ENCODE measurements at places on chromosomes 3 and 15.
A peak's percentile ranks its signal among the peaks of the same experiment; 100 is the strongest.

DNA sequence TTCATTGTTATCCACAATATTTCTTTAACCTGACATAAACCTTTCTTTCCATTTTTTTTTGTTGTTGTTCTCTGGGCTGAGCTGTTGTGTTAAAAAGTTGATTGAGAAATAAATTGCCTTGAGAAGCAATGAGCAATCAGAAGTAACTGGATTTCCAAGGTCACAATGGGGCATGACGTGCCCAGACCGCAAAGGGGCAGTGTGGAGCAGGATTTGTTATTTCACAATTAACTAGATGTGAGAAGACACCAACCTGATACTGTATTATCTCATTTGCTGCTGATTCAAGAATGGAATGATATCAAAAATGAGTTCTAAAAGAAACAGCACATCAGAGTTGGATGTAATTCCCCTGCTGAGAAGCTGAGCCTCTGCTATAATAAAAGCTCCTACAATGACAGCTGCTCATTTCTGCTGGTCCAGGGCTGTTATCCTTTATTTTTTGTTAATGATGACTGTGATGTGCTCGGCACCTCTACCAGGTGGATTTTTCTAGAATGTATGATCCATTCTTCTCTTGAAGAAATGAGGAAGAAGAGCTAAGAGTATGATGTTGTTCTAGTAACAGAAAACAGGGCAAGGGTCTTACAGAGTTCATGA is 28.1 kb downstream of the CPNE4 start:
- DNase-seq = no peak

- no peak for DNase-seq
Observed at GRCh38 chr3:123412811-123413604, 35.9 kb downstream of the ADCY5 start.

DNA sequence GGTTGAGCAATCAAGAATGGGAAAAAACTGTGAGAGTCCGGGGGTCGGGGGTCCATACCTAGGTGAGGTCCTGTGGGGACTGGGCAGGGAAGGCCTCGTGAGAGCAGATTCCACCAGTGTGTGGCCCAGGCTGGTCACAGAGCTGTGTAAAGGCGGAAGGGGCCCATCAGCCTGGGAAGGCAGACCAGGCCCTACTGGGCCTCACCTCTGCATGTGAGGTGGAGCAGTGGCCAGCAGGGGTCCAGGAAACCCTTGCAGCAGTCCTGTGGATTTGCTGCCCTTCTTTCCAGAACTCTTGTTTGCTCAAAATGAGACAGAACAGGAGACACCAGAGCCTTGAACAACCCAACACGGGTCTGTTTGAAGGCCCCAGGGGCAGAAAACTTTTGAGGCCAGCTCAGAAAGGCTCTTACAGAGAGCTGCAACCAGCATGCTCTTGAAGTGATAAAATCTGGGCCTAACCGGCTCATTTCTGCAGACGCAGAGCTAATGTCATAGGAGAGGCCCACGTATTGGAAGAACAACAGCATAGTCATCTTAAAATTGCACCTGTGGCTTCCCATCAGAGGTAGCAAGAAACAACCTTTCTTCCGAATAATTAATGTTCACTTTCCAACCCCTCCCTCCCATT is 30.3 kb upstream of the HHATL start:
- no peak for DNase-seq

GRCh38 chr15:80081390-80081789 is 21.9 kb downstream of the ZFAND6 start:
- no peak for DNase-seq

DNA sequence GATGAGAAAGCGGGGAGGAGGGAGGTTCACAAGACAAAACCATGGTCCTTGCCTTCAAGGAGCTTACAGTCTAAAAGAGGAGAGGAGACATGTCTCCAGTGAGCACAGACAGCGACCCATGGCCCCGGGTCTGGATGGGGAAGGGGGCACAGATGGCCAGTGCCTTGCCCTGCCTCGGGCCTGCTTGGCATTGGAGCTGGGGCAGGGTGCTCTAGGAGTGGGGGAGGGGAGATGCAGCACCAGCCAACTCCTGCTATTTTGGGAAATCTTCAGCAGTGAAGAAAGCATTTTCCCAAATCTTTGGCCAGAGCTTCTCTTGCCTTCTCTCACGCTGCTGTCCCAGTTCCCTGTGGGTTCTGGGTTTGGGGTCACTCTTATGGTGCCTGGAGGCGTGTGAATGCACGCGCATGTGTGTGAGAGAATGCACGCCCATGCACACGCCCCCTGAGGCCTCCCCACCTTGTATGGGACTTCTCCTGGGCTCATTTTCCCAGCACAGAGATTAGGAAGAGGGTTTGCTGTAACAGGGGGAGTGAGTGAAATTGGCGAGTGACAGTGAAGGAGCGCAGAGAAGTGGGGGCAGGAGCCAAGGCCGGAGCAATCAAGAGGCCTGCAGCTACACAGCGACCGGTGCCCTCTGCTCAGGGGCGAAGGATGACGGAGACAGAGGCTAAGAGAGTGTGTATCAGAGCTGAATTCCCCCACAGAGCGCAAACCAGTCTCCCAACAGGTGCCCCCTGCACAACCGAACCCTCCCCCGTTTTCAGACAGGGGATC is 71.5 kb downstream of the SEMA5B start:
- DNase-seq = no peak

DNA sequence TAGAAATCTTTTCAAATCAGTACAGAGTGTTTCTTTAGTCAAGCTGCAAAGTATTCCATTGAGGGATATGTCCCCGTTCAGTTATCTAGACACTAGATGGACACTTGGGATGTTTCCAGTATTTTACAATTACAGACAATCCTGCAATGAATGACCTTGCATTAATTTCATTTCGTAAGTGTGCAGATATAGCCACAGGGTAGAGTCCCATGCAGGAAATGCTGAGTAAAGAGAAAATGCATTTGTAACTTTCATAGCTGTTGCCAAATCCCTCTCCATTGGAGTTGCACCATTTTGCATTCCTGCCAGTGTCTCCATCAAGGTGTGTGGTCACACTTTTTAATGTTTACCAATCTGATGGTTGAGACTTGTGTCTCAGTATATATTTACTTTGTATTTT is 92.5 kb downstream of the LIPC start:
- DNase-seq = no peak

- no peak for DNase-seq
Observed at GRCh38 chr3:133965013-133965570, 64.6 kb downstream of the SLCO2A1 start.

DNA sequence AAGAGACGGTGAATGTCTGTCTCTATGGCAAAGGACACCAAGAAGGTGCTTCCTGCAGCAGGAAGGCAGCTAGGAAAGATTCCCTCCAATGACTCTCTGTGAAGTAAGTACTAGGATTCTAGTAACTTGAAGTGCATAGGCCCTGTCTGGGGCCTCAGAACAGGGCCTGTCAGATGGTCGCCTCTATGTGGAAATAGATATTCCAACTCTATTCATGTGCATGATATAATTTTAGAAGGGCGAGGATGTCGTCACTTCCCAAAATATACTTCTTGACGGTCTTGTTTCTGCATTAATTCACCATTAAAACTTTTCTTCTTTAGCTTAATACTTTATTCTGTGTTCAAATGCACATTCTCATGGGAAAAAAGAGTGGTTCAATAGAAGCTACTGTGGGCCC is 167.0 kb downstream of the TLE3 start:
- no peak for DNase-seq

- no peak for DNase-seq
Observed at GRCh38 chr3:4704552-4704951, 211.4 kb downstream of the ITPR1 start.

DNA sequence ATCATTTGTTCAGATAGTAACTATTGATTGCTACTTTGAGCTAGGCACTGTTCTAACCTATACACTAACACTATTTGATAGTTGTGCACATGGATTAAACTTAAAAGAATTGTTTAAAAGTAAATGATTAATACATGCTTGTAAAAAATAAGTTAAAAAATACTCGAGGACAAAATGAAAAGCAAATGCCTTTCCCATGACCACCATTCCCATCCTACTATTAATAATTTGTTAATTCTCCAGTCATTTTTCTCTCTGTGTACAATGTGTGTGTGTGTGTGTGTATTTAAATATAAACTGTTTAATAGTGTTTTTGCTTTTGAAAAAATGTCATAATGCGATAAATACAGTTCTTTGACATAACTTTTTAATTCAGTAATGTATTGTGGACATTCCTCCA is 78.7 kb upstream of the KCNMB2 start:
- DNase-seq = no peak

GRCh38 chr3:16069149-16069922 is 105.1 kb upstream of the GALNT15 start:
- no peak for DNase-seq

- no peak for DNase-seq
Observed at GRCh38 chr15:29970402-29970695, 112.4 kb upstream of the GOLGA8J start.

- DNase-seq = peak; percentile 5
Observed at GRCh38 chr3:187112934-187113793, 26.1 kb downstream of the RPL39L start.

GRCh38 chr15:28459279-28459678 is 73.5 kb downstream of the GOLGA8G start:
- no peak for DNase-seq

- DNase-seq = no peak
Observed at GRCh38 chr3:107800710-107801109, 277.9 kb downstream of the BBX start.

DNA sequence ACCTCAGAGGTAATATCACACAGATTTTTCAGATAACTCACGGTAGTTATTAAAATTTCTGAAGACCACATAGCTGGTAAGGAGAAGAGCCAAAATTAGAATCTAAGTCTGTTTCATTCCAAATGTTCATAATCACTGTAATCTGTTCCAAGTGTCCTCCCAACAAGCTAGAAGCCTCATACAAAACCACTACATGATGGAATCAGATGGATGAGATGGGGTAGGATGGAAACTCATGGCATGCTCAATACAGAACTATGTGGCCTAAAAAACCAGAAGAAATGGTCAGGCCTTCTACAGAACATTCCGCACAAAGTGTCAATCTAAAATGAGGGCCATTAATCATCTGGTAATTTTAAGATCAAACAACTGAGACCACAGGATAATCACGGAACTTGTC is 91.8 kb downstream of the THBS1 start:
- no peak for DNase-seq

- DNase-seq = no peak
Observed at GRCh38 chr3:73094129-73094528, 32.7 kb downstream of the EBLN2 start.

GRCh38 chr3:50436114-50436674 is 67.2 kb downstream of the CACNA2D2 start:
- DNase-seq = no peak

GRCh38 chr3:176683382-176683781 is 513.9 kb downstream of the TBL1XR1 start:
- no peak for DNase-seq

GRCh38 chr15:73826711-73827251 is 46.6 kb upstream of the TBC1D21 start:
- no peak for DNase-seq

DNA sequence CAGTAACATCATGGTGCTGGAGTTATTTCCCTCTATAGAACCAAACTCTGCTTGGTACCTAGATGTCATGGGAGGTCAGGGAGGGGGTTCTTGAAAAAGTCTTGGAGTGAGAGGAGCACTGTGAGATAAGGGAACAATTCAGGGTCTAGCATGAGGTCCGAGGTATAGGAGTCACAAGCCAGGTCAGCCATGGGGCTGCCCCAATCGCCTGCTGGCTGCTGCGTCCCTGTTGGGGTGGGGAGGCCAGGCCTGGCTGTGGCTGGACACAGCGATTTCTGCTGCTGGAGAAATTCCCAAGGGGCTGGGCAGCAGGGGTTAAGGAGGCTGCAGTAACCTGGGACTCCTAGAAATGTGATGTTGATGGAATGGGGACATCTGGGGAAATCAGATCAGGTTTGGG is 44.9 kb downstream of the SUSD5 start:
- no peak for DNase-seq

GRCh38 chr3:60403866-60404265 is 847.4 kb downstream of the FHIT start:
- DNase-seq = no peak

- DNase-seq = no peak
Observed at GRCh38 chr3:86562090-86562489, 428.9 kb downstream of the VGLL3 start.

DNA sequence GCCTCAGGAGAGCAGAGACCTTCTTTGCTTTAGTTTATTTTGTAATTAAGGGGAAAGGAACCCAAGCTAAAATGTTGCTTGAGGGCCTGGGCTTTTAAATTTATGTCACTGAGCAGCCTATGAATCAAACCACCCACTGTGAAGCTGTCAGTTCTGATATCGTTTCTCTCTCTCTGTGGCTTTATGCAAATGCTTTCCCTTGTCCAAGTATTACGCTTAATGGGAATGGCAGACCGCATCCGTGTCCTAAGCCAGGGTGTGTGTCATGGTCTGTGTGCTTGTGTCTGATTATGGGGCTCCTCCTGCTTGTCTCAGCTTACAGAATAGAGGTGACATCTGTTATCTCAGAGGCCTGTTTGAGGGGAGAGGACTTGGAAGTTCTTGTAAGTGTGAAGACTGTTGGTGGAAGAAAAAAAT is 82.4 kb downstream of the EBLN2 start:
- DNase-seq = no peak

- DNase-seq = no peak
Observed at GRCh38 chr15:58318517-58318916, 113.3 kb upstream of the LIPC start.

DNA sequence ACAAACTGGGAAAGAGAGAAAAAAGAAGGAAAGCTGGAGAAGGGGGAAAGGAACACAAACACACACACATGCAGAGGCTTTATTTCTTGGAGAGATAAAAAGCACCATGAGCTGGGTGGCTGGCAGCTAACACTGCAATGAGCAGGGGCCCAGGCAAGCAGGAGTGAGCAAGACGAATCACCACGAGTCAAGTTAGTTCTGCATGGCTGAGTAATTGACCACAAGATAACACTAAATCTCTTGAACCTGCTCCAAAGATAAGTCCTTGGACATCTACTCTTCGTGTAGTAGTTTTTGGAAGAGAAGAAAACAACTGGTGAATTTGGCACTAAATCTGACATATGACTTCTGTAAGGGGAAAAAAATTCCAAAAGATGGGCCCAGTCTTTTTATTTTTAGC is 100.9 kb downstream of the MYO5A start:
- DNase-seq = no peak

DNA sequence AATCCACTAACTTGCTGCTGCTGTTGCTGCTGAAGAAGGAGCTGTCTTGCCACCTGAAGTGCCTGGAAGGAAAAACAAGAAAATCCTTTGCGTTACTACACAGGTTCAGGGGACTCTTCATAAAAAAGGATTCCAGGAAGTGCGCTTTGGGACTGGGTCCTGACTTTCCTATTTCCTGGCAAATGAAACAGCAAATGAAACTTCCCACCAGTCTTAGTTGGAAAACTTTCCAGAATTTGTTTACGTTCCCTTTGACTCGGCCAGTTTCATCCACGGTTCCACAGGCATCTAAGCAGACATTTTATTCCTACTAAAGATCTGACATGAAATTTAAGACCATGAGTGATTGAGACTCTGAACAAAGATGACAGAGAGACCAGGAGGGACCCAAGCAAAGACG is 471.0 kb downstream of the FOXP1 start:
- DNase-seq = no peak

- no peak for DNase-seq
Observed at GRCh38 chr3:24595796-24596195, 101.1 kb upstream of the THRB start.
